ENCODE measurements at places on chromosomes 7 and 10. TPM values are rescaled to one million over a fixed set of nuclear protein-coding genes. Genes with fewer than 3 reads are reported as not detected.

NRG3 gene
- total RNA-seq, result not detected

IKZF5 gene
- total RNA-seq, result 4.2 TPM

MPP7 gene
- 1.4 TPM for total RNA-seq

CYP2C19 gene
- total RNA-seq, result not detected

CPA1 gene
- not detected for total RNA-seq

DNA sequence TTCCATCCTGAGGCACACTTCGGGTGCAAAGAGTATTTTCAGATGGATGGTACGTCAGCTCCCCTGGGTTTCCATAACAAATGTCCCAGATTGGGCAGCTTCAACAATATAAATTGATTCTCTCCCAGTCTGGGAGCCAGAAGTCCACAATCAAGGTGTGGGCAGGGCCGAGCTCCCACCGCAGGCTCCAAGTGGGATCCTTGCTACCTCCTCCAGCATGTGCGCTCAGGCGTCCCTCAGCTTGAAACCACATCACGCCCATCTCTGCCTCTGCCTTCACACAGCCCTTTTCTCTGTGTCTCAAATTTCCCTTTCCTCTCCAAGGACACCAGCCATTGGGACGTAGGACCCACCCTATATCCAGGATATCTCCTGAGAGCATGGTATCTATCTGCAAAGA is 153.5 kb downstream of the DIP2C start:
- no peak overlapping the region for H3K27ac ChIP-seq
- H3K4me1 ChIP-seq, result peaks cover 6% of the 10 kb centered on the region
- no peaks in the 10 kb centered on the region for H3K27me3 ChIP-seq
- H3K4me3 ChIP-seq, result no peak overlapping the region
- H3K36me3 ChIP-seq, result no peaks in the 10 kb centered on the region
- DNase-seq, result no peak

- no peaks in the 10 kb centered on the region for H3K36me3 ChIP-seq
- no peaks in the 10 kb centered on the region for H3K4me1 ChIP-seq
- H3K27me3 ChIP-seq, result peaks cover 97% of the 10 kb centered on the region
- no peak overlapping the region for H3K27ac ChIP-seq
- no peak overlapping the region for H3K4me3 ChIP-seq
Observed at GRCh38 chr10:101230183-101230917, 1.1 kb upstream of the LBX1 start.

DNA sequence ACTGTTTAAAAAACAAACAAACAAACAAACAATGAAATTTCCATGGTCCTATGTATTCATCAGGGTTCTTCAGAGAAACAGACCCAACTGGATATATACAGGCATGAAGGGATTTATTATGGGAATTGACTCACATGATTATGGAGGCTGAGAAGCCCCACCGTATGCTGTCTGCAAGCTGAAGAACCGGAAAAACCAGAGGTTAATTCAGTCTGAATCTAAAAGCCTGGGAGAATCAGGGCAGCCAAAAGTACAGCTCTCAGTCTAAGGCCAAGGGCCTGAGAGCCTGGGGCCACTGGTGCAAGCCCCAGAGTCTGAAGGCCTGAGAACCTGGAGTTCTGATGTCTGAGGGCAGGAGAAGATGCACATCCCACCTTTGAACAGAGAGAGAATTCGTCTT is 163.5 kb downstream of the MDFIC start:
- H3K27ac ChIP-seq, result no peak overlapping the region
- H3K36me3 ChIP-seq, result no peaks in the 10 kb centered on the region
- H3K4me3 ChIP-seq, result no peak overlapping the region
- no peaks in the 10 kb centered on the region for H3K27me3 ChIP-seq
- no peak for DNase-seq

GRCh38 chr7:147569116-147569913 is 1021.3 kb upstream of the C7orf33 start:
- no peaks in the 10 kb centered on the region for H3K36me3 ChIP-seq
- DNase-seq, result no peak
- no peaks in the 10 kb centered on the region for H3K27me3 ChIP-seq

DNA sequence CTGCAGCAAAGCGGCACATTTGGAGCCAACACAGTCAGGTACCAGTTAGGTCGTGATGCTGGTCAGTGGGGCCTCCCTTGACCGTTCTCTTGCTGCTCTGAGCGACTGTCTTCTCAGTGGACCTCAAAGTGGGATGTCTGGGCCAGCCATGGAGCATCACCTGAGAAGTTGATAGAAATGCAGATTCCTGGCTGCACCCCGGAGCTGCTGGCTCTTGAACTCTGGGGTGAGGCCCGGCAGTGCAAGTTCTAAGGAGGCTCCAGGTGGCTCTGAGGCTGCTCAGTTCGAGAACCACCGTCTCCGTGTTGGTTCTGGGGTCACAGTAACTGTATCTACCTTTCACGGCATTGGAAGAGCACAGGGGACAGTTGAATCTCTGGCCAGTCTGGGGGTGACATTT is 147.5 kb downstream of the WDR37 start:
- H3K4me1 ChIP-seq, result no peaks in the 10 kb centered on the region
- H3K27me3 ChIP-seq, result no peaks in the 10 kb centered on the region
- H3K4me3 ChIP-seq, result no peak overlapping the region
- no peaks in the 10 kb centered on the region for H3K36me3 ChIP-seq
- DNase-seq, result no peak
- no peak overlapping the region for H3K27ac ChIP-seq

- peaks cover 73% of the 10 kb centered on the region for H3K36me3 ChIP-seq
- H3K27ac ChIP-seq, result no peak overlapping the region
- DNase-seq, result no peak
- no peaks in the 10 kb centered on the region for H3K4me1 ChIP-seq
- H3K4me3 ChIP-seq, result no peak overlapping the region
Observed at GRCh38 chr10:30026578-30026977, 32.8 kb downstream of the JCAD start.

- H3K27ac ChIP-seq, result no peak overlapping the region
- peak; percentile 68 for DNase-seq
- no peak overlapping the region for H3K4me3 ChIP-seq
- peaks cover 16% of the 10 kb centered on the region for H3K4me1 ChIP-seq
Observed at GRCh38 chr7:133051066-133051465, 30.8 kb downstream of the CHCHD3 start.

Data from IMR-90 (cell line).